Activated T-helper 1 cell treated with anti-CD3 and anti-CD28 coated beads, Interleukin-2, amount 50 U/mL, for 16 hours (primary cell): ENCODE measurements at places on chromosomes 4 and X.
A peak's percentile ranks its signal among the peaks of the same experiment; 100 is the strongest.

DNA sequence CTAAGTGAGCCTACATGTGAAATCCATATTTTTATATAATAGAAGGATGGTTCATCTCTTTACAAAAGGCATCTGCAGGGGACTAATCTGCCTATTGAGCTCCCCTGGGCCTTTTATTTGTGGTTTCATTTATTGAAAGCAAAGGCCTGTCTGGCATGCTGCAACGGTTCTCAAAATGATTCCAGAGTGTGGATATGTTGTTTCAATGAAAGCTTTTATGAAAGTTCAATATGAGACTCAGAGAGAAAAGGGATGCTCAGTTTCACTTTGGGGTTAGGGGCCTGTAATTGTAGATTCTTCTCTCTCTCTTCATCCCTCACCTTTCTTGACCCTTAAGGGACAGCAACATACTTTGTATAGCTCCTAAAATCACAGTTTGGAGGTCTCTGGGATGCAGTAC is 204.2 kb upstream of the CASK start:
- no peak for DNase-seq

DNA sequence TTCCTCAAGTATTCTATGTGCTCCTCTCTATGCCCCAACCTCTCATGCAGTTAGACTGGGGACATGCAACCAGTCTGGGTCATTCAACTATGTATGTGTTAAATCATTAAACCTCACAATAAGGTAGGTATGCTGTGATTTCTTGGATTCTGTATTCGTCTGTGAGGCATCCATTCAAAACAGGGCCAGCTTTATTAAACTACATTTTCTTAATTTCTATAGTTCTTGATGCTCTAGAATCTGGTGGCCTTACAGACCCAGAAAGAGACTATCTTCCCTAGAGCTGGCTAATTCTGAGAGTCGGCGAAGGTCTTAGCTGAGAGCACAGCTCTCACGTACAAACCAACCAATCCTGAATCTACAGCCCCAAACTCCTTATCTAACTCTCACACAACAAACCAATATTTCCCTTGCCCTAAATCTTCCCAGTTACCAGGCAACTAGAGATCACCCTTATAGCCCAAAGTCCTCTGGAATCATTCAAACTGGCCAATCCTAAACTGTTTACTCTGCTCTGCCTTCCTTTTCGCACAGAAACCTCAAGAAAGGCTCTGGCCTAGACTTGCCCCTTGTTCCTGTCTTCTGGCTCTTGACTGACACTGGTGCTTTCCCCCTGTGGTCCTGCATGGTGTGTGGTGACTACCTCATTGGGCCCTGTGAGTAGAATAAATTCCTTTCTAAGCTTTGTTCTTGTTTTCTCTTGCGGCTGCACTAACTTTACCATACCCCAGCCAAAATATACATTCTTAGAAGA is 203.5 kb upstream of the TET2 start:
- DNase-seq = no peak

GRCh38 chrX:133448512-133449076 is 33.3 kb upstream of the GPC4 start:
- DNase-seq = no peak

GRCh38 chr4:5460106-5460801 is 248.1 kb downstream of the EVC2 start:
- no peak for DNase-seq

GRCh38 chr4:2412534-2412884 is 5.9 kb downstream of the ZFYVE28 start:
- peak; percentile 43 for DNase-seq

- DNase-seq = no peak
Observed at GRCh38 chr4:37528166-37528885, 157.8 kb downstream of the RELL1 start.
